Activated T-cell treated with anti-CD3 and anti-CD28 coated beads, Interleukin-2, amount 50 U/mL, for 48 hours (primary cell): ENCODE measurements at places on chromosomes 12 and 14.

GRCh38 chr14:94974893-94975292 lies 182.4 kb downstream of the DICER1 start:
- DNase-seq = no peak

DNA sequence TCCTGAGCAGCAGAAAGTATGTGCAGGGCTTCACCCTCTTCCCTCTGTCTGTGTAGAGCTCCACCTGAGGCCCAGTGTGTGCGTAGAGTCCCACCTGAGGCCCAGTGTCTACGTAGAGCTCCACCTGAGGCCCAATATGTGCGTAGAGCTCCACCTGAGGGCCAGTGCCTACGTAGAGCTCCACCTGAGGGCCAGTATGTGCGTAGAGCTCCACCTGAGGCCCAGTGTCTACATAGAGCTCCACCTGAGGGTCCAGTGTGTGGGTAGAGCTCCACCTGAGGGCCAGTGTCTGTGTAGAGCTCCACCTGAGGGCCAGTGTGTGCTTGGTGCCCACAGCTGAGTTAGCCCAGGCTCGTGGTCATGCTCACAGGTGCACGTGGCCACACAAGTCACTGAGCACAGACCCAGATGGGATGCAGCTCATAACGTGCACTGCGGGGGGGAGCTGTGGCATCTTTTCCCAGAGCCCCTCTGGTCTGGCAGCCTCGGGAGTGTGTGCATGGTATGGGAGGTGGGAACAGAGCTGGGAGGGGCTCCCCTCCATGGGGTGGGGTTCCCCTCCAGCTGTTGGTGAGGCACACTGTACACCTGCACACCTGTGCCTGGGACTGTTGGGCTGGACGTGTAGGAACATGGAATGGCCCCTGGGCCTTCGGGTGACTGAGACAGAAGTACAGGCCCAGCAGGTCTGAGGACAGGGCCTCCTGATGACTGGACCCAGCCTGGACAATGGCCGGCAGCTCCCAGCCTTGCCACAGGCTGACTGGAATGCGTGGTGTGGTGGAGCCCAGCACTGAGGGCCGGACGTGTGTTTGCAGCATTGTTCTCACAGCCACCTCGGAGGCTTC lies 20.1 kb downstream of the PACS2 start:
- no peak for DNase-seq

DNA sequence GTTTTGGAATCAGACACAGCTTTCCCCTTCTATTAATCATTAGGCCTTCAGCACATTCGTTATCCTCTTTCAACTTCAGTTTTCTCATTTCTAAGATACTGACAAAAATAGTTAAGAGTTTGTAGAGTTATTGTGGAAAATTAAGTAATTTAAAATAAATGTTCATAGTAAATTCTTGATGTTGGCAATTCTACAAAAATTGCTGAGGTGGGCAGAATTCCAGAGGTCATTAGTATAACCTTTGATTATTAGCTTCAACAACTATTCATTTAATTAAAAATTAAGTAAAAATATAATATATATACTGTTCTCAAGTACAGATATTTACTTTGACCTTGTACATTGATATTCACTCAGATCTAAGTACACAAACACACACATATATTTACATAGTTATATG lies 58.5 kb downstream of the DIO2 start:
- DNase-seq = no peak

- no peak for DNase-seq
These were observed 220.5 kb downstream of the BCAT1 start for GRCh38 chr12:24728366-24728765.
